ENCODE measurements at places on chromosomes 11 and 22.

DNA sequence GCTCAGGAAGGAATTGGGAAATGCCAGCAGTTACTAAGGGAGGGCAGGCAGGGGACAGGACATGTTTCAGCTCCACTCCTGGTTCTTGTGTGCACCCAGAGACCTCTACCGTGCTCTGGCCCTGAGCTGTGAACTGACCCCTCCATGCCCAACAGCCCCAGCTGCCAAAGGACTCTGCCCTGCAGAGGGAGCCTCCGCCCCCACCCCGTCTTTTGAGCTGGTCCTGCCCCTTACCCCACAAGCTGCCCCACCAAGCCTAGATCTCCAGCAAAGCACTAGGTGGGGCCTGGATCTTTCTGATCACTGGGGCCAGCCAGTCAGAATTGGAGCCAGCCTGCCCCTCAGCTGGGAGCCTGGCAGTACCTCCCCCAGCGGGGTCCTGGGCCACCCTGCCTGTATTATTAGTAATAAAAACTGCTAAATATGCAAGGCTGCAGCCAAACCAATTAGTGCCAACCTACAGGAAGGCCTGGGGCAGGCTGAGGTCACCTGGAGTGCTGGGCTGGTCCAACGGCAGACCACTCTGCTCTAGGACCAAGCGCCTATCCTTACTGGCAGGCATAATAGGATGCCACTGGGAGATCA lies 23.9 kb upstream of the DRICH1 start:
- no peak overlapping the region for H3K4me3 ChIP-seq
- no peaks in the 10 kb centered on the region for H3K27me3 ChIP-seq
- no peak for DNase-seq
- no peaks in the 10 kb centered on the region for H3K4me1 ChIP-seq
- H3K36me3 ChIP-seq = peaks cover 12% of the 10 kb centered on the region

DNA sequence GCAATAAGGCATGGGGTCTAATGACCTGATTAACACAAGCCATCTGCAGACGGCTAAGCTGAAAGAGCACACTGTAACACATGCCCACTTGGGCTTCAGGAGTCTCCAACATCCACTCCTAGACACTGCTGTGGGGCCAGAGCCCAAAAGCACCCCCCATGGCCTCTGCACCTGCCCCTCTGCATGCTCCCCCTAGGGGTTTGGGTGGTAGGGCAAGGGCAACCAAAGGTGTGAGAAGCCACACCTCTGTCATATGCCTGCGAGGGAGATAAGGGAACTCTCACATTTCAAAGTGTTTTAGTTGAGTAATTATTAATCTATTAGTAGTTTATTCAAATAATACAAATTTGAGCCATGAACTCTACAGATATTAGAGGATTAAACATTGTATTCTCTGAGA lies 30.8 kb downstream of the CTSC start:
- no peak overlapping the region for H3K4me3 ChIP-seq
- no peak overlapping the region for H3K27ac ChIP-seq
- no peak for DNase-seq
- peaks cover 26% of the 10 kb centered on the region for H3K4me1 ChIP-seq
- H3K27me3 ChIP-seq = no peaks in the 10 kb centered on the region
- peaks cover 86% of the 10 kb centered on the region for H3K36me3 ChIP-seq

DNA sequence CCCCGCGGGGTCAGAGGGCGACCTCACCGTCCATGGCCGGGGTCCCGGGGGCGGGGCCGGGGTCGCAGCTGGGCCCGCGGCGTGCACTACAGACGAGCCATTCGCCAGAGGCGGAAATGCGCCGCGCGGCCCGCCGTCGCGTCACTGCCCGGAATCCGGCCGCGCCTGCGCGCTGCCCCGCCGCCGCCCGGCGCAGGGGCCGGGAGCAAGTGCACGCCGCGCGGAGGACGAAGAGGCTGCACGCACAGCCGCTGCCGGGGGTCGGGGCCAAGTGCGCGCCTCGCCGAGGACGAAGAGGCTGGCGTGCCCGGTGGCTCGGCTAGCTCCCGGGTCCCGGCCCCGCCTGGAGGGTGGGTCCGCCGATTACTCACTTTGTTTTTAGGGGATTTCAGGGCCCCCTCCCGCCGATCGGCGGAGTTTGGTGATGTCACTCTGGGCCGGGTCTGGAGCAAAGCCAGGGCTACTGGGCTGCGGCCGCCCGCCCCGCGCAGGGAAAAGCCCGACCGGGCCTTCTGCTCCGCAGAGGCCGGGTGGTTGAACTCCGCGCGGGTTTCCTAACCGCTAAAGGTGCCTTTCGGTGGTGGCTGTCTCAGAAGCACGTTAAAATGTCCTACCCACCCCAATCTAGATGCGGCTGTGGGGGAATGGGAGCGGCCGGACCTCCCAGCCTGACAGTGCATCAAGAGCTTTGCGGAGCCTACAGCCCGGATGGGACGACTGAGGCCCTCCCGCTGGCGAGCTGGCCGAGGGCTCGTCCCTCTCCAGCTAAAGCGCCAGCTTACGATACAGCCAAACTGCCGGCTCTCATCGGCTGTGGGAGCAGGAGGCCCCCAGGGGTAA lies at the start of gene RELA:
RELA (minus strand) TSS at position 118 of the 840 bp plus-strand sequence; CDS start at position 34, 84 bp downstream.
- H3K4me3 ChIP-seq = peak within 1 kb of the TSS; percentile 81
- peaks cover 31% of the 10 kb centered on the region for H3K36me3 ChIP-seq
- peak within 1 kb of the TSS; percentile 91 for H3K27ac ChIP-seq
- peak; percentile 91 for DNase-seq
- H3K4me1 ChIP-seq = peaks cover 30% of the 10 kb centered on the region

DNA sequence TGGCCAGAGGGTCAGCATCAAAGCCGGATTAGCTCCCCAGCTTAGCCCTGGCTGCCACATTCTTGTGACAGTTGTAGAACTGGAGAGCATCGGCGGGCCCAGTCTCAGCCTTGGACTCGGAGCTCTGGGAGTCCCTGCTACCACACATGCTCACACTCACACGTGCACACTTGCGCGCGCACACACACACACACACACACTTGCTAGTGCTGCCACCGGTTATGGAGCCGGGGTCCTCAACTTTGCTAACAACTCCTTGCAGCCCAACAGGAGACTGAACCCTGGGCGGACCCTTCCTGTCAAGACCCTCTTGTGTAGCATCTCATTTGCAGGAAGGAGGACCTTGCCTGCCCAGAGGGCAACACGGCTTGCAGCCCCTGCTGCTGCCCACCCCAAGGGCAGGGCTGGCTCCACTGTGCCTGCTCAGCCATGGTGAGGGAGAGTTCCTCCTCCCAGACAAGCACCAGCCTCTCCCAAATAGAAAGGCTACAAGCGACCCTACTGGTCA lies 107.6 kb downstream of the WNT7B start:
- no peaks in the 10 kb centered on the region for H3K36me3 ChIP-seq
- peaks cover 6% of the 10 kb centered on the region for H3K4me1 ChIP-seq
- no peak overlapping the region for H3K4me3 ChIP-seq
- H3K27ac ChIP-seq = no peak overlapping the region

GRCh38 chr22:45923835-45924234 lies 53.1 kb downstream of the WNT7B start:
- no peaks in the 10 kb centered on the region for H3K4me1 ChIP-seq
- H3K27me3 ChIP-seq = no peaks in the 10 kb centered on the region
- H3K4me3 ChIP-seq = no peak overlapping the region
- DNase-seq = no peak

DNA sequence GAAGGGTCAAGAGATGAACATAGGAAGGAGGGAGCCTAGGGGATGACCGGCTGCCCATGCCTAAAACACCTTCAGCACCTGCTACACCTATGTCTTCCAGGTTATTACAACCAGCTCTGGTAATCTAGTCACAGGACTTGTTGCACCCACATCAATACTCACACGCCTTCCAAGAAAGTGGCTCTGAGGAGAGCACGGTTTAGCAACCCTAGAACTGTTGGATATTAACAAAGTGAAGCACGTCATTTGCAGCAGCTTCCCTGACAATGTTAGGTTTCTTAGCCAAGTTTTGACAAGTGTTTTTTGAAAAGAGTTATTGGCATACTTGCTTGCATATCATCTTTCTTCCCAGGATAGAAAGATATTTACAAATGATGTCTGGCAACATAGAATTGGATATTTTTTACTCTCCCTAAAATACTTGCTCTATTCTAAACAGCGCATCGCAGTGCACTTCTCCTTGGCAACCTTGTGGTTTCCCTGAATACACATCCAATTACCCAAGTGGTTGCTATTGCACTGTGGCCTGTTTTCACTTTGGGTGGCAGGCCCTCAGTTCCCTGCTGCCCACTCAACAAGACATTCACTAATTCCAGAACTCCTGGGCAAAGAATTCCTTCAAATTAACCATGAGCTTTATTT lies 94.3 kb upstream of the ARHGAP42 start:
- H3K36me3 ChIP-seq = no peaks in the 10 kb centered on the region
- H3K27ac ChIP-seq = no peak overlapping the region
- H3K4me1 ChIP-seq = no peaks in the 10 kb centered on the region
- DNase-seq = no peak
- H3K4me3 ChIP-seq = no peak overlapping the region

DNA sequence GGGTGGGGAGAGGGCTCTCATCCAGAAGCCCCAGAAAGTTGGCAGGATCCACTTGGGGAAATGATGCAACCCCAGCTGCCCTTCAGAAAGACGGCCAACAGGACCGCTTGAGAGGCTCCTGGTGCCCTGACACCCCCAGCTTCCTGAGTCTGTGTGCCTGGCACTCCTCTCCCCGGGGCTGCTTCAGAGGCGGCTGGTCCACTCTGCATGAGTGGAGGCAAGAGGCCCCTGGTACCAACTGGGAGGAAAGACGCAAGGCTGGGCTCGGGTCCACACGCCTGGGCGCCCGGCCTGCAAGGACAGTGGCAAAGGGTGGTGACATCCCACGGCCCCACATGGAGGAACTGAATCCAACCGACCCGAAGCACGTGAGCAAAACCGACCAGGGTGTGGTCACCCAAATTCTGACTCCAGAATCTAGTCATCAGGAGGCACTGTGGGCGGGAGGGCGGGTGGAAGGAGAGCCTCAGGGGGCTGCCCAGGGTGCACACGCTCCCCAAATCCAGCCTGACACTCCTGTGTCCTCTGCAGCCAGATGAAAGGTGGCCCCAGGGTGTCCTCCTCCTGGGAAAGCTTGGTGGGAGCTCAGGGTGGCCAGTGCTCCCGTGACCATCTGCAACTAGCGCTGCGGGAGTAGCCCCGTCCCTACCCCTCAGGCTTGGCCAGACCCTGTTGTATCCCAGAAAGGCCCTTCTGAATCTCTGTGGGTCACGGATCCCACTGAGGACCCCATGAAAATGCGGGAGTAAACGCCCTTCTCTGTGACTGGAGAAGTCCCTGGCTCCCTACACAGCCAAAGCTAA lies 3.7 kb downstream of the RNH1 start:
- peak overlapping the region; percentile 25 for H3K4me3 ChIP-seq
- peaks cover 29% of the 10 kb centered on the region for H3K4me1 ChIP-seq
- H3K27ac ChIP-seq = peak overlapping the region; percentile 55
- H3K36me3 ChIP-seq = peaks cover 24% of the 10 kb centered on the region

GRCh38 chr11:15602785-15603567 lies 488.3 kb downstream of the INSC start:
- no peaks in the 10 kb centered on the region for H3K27me3 ChIP-seq
- no peaks in the 10 kb centered on the region for H3K36me3 ChIP-seq
- no peak overlapping the region for H3K27ac ChIP-seq

DNA sequence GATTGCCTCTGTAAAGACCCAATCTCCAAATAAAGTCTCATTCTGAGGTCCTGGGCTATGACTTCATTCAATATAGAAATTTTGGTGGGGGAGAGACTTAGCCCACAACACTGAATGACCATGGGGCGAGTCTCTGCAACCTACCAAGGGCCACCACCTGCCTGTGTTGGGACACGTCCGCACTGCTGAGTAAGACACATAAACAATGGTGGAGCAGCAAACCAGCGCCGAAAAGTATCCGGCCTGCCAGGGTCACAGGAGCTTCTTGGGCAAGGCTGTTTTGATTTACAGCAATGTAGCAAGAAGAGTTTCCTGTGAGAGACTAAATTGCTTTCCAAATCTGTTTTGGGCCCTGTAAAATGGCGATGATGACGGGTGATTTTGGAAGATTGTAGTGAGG lies 122.3 kb downstream of the SHANK2 start:
- no peaks in the 10 kb centered on the region for H3K27me3 ChIP-seq
- no peak overlapping the region for H3K4me3 ChIP-seq
- H3K27ac ChIP-seq = no peak overlapping the region

DNA sequence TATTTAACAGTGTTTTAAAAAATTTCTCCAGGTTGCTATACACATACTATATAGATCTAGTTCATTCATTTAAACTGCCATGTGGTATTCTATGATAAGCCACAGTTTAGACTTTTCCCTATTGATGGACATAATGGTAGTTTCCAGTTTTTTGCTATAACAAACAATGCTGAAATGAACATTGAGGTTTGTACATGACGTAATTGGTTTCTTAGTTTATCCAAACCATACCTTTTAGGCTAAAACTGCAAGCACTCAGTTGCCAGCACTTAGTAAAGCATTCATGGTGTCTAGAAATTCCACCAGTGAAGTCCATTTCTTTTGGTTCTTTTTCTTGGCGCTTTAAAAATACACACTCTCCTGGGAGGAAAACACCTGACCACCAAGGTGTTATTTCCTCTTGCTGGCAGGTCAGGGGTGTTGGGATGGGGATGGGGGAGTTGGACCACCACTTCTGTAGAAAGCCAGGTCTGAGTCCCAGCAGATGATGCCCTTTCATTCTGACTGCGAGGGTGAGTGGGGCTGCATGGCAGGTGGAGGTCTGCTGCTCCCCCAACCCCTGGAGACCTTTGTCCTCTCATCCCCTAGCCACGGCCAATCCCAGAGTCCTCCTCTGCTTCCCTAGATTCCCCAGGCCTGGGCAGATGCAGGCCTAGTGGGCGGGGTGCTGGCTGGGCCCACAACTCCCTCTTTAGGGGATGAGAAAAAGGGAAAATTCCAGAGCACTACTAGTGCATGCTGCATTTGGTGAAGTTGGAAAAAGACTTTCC lies 41.1 kb downstream of the C11orf91 start:
- no peak for DNase-seq
- peaks cover 4% of the 10 kb centered on the region for H3K27me3 ChIP-seq
- no peaks in the 10 kb centered on the region for H3K4me1 ChIP-seq
- no peaks in the 10 kb centered on the region for H3K36me3 ChIP-seq
- no peak overlapping the region for H3K27ac ChIP-seq

GRCh38 chr11:125207866-125208425 lies 43.4 kb downstream of the PKNOX2 start:
- no peak overlapping the region for H3K4me3 ChIP-seq
- no peak overlapping the region for H3K27ac ChIP-seq
- H3K36me3 ChIP-seq = no peaks in the 10 kb centered on the region

DNA sequence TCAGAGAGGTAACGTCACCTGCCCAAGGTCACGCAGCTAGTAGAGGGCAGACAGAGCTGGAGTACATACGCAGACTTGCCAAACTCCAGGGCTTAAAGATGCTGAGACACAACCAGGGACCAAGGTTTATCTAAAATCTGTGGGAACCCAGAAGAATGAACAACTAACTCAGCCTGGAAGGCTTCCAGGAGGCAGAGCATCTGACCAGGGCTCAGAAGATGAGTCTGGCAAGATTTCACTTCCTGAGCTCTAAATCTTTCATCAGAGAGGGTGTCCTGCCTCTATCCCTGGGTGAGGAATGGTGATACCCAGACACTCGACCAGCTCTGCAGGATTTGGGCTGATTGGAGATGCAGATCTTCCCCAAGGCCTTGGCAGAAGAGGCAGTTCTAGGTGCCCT lies 9.1 kb downstream of the GAL3ST1 start:
- H3K4me3 ChIP-seq = no peak overlapping the region
- no peak overlapping the region for H3K27ac ChIP-seq
- no peaks in the 10 kb centered on the region for H3K4me1 ChIP-seq
- DNase-seq = no peak
